Activated CD4-positive, alpha-beta T cell treated with anti-CD3 and anti-CD28 coated beads for 36 hours (primary cell): ENCODE measurements at places on chromosomes 4 and X. TPM values are rescaled to one million over a fixed set of nuclear protein-coding genes. Genes with fewer than 3 reads are reported as not detected.

- no peaks in the 10 kb centered on the region for H3K36me3 ChIP-seq
- no peak overlapping the region for H3K27ac ChIP-seq
- H3K27me3 ChIP-seq, result no peaks in the 10 kb centered on the region
- no peak overlapping the region for H3K4me3 ChIP-seq
Measured at GRCh38 chr4:42683393-42683792, 26.5 kb upstream of the ATP8A1 start.

DNA sequence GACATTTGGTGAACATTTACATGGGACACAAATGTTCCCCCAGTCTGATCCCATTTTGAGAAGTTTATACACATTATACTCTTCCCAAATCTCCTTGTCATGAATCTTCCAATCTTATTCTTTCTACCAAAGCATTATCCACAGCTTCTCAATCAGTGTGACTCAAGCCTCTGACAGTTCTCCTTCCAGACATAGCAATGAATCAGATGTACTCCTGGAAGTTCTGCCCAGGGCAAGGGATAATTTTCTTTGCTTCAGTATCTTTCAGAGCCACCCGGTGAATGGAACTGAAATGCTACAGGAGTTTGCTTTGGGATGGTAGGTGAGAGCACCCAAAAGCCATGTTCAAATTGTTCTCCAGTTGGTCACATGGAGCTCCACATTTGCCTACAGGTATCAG lies 145.5 kb downstream of the ANXA5 start:
- H3K4me1 ChIP-seq, result no peaks in the 10 kb centered on the region
- no peak overlapping the region for H3K4me3 ChIP-seq
- H3K36me3 ChIP-seq, result no peaks in the 10 kb centered on the region
- peaks cover 27% of the 10 kb centered on the region for H3K27me3 ChIP-seq
- DNase-seq, result no peak

DNA sequence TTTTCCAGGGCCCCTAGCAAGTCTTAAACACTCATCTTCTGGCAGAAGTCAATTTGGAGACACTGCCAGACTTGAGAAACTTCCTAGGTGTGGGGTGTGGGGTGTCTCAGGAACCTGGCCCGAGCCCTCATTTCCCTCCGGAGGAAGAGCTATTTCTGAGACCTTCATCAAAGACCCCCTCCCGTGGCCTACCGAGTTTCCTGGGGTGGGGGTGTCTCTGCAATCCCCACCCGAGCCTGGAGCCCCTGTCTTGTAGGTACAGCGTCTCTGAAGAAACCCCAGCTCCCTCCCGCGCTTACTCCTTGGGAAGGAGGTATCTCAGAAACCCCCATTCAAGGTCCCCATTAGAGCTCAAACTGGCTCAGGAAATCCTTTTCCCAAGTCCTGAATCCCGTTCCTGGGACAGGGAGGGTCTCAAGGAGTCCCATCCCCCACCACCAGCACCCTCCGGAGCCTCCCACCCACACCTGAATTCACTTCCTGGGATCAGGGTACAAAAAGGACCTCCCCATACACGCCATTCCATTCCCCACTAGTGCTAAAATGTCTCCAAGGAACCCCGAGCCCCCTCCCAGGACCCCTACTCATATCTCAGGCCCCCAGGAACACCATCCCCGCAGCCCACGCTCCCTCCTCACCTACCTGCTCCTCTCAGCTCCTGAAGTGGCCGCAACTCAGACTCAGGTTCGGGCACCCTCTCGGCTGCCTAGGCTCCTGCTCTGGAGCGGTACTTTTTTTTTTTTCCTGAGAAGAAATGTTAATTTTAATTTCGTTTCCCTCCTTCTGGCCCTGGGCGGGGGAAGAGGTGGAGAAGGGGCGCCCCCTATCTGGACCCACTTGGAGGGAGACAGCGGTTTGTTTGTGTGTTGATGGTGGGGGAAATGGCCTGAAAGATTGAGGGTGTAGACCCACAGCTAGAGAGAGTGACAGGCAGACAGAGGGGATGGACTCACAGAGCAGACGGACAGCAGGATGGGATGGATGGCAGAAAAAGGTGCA lies 1.1 kb downstream of the SLC38A5 start:
- peak overlapping the region; percentile 95 for H3K27ac ChIP-seq
- no peaks in the 10 kb centered on the region for H3K27me3 ChIP-seq
- peaks cover 28% of the 10 kb centered on the region for H3K36me3 ChIP-seq
- DNase-seq, result peak; percentile 61

GRCh38 chr4:159104694-159105414 lies 2.0 kb downstream of the RAPGEF2 start:
- no peaks in the 10 kb centered on the region for H3K27me3 ChIP-seq
- peaks cover 64% of the 10 kb centered on the region for H3K4me1 ChIP-seq
- DNase-seq, result peak; percentile 43
- peak overlapping the region; percentile 98 for H3K4me3 ChIP-seq
- no peaks in the 10 kb centered on the region for H3K36me3 ChIP-seq
- H3K27ac ChIP-seq, result peak overlapping the region; percentile 91

GRCh38 chr4:173253561-173253960 lies 80.6 kb downstream of the HMGB2 start:
- no peaks in the 10 kb centered on the region for H3K27me3 ChIP-seq
- no peak for DNase-seq
- peaks cover 14% of the 10 kb centered on the region for H3K4me1 ChIP-seq
- H3K27ac ChIP-seq, result no peak overlapping the region

DNA sequence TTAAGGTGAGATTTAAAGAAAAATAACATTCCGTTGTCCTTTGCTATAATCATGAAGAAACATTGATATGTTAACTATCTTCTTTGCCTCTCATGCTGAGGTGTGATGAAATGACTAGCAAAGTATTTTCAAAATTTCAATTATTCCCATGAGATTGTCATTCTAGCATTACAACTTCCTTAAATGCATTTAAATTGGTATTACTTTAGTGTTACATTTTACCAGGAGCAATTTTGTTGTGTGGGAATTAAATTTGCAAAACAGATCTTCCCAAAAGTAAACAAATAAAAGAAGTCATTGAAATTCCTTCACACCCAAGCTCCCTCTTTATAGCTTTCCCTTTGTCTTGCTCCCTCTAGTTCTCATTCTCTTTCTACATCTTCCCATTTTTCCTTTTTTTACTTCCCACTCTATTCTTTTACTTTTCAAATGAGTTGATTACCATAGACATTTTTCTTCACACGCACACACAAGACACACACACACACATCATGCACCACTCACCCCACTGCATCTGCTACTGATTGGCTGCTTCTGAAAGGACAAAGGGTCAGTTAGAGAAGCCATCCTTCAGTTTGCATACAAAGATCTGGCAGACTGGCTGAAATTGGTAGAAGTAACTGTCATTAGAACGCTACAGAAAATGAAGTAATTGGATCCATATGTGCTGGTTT lies 10.0 kb upstream of the APELA start:
- no peaks in the 10 kb centered on the region for H3K4me1 ChIP-seq
- H3K36me3 ChIP-seq, result no peaks in the 10 kb centered on the region
- H3K27ac ChIP-seq, result no peak overlapping the region
- no peak overlapping the region for H3K4me3 ChIP-seq
- no peak for DNase-seq

- no peaks in the 10 kb centered on the region for H3K27me3 ChIP-seq
- H3K4me3 ChIP-seq, result no peak overlapping the region
- no peaks in the 10 kb centered on the region for H3K4me1 ChIP-seq
- DNase-seq, result no peak
Measured at GRCh38 chr4:158065176-158065575, 107.6 kb downstream of the GASK1B start.

DNA sequence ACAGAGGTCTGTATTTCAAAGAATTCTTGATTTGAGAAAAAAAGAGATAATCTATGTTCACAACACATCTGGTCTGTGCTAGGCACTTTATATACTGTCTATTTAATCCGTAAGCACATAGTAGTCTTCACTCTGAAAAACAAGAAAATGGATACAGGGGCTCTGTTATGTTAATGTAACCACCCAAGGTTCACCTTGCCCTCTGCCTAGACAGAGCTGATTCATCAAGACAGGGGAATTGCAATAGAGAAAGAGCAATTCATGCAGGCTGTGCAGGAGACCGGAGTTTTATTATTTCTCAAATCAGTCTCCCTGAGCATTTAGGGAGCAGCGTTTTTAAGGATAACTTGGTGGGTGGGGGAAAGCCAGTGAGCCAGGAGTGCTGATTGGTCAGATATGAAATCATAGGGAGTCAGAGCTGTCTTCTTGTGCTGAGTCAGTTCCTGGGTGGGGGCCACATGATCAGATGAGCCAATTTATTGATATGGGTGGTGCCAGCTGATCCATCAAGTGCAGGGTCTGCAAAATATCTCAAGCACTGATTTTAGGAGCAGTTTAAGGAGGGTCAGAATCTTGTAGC lies 92.9 kb upstream of the TNIP3 start:
- H3K27ac ChIP-seq, result peak overlapping the region; percentile 82
- peak; percentile 42 for DNase-seq
- H3K36me3 ChIP-seq, result no peaks in the 10 kb centered on the region
- H3K27me3 ChIP-seq, result peaks cover 3% of the 10 kb centered on the region

DNA sequence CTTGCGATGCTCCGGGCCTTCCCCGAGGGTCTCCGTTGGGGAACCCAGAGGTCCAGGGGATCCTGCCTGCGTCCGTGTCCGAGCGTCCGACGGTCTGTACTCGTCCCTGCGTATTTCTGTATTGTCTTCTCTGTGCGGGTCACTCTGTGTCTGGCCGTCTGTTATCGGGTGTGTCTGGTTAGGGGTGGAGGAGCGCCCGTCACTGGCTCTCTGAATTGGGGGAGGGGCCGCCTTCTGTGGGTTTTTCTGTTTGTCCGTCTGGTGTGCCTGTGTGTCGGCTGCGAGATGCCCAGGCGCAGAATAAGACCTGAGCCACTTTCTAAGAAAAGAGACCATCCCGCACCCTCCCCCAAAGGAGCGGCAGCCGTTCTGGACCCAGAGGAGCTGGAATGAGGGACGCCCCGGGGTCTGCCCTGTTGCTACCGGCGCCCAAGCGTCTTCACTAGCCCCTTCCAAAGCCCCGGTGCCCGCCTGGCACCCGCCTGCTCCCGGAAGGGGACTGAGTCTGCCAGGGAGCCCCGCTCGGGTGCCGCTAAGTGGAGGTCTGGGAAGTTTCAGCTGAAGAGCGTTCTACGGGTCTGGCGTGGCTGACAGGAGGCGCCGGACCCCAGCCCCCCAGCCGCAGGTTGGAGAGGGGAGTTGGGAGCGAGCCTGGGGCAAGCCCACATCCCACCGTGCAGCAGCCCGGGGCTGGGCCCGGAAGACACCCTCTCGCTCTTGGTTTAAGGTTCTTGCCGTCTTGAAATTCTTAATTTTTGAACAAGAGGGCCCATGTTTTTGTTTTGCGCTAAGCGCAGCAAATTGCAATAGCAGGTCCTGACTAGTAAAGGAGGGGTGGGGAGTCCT lies 1.0 kb upstream of the OTOP1 start:
- no peak overlapping the region for H3K27ac ChIP-seq
- DNase-seq, result no peak
- H3K4me1 ChIP-seq, result peaks cover 10% of the 10 kb centered on the region

- no peak overlapping the region for H3K4me3 ChIP-seq
- no peaks in the 10 kb centered on the region for H3K4me1 ChIP-seq
- peaks cover 29% of the 10 kb centered on the region for H3K36me3 ChIP-seq
- no peak for DNase-seq
Measured at GRCh38 chr4:165088366-165088765, 24.3 kb downstream of the TMEM192 start.

- no peaks in the 10 kb centered on the region for H3K36me3 ChIP-seq
- H3K27me3 ChIP-seq, result peaks cover 4% of the 10 kb centered on the region
- H3K4me3 ChIP-seq, result no peak overlapping the region
- H3K4me1 ChIP-seq, result no peaks in the 10 kb centered on the region
Measured at GRCh38 chr4:158316264-158316663, 106.0 kb downstream of the TMEM144 start.

- no peak for DNase-seq
- H3K36me3 ChIP-seq, result peaks cover 3% of the 10 kb centered on the region
- no peak overlapping the region for H3K4me3 ChIP-seq
- no peaks in the 10 kb centered on the region for H3K4me1 ChIP-seq
Measured at GRCh38 chr4:147844781-147845180, 112.9 kb downstream of the ARHGAP10 start.

DNA sequence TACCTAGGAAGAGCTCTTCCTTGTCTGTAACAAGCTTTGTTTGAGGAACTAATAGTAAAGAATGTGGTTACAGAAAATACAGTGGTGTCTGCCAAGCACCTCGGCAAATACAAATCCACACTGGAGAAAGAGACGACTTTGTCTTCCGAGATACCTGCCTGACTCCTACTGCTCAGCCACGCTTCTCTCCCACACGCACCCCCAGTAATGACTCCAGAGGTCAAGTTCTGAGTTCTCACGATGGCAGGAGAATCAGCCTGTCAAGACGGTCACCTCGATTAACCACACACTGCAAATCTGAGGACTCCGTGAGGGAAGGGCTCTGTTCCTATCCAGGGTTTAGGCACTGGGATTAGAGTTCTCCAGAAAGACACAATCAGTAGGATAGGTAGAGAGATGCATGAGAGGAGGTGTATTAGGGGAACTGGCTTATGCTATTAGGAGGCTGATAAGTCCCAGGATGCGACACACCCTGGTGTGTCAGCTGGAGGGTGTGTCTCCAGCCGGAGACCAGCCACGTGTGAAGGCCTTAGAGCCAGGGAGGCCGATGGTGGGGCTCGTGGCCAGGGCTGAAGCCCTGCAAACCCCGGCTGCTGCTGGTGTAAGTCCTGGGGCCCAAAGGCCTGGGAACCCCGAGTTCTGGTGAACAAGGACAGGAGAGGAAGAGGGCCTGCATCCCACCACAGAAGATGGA lies 8.4 kb upstream of the TRIML2 start:
- no peak overlapping the region for H3K4me3 ChIP-seq
- no peaks in the 10 kb centered on the region for H3K36me3 ChIP-seq
- no peaks in the 10 kb centered on the region for H3K27me3 ChIP-seq
- no peak for DNase-seq

DNA sequence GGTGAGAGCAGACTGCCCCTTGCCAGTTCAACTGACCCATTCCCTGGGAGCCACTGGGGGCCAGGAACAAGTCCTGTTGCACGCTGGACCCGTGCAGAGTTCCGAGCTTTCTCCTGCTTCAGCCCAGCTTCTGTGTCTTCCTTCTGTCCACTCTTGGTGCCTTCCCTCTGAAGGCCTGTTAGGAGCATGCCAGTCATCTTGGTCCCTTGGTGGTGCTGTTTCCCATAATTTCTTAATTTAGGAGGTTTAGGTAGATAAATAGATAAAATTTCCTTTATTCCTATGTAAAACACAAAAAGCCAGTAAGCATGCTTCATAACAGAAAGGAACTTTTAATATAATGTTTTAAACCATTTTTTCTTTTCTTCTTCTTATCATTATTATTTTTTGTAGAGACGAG lies 672.7 kb downstream of the CCSER1 start:
- DNase-seq, result no peak
- H3K36me3 ChIP-seq, result no peaks in the 10 kb centered on the region
- no peaks in the 10 kb centered on the region for H3K4me1 ChIP-seq
- H3K27ac ChIP-seq, result no peak overlapping the region

- no peaks in the 10 kb centered on the region for H3K4me1 ChIP-seq
- no peak overlapping the region for H3K4me3 ChIP-seq
- H3K27ac ChIP-seq, result no peak overlapping the region
- no peak for DNase-seq
- H3K36me3 ChIP-seq, result no peaks in the 10 kb centered on the region
Measured at GRCh38 chrX:33086886-33087285, 124.5 kb downstream of the DMD start.

The EGF gene
- total RNA-seq, result not detected

The PRDM5 gene
- total RNA-seq, result not detected

The ITIH6 gene
- not detected for total RNA-seq

The ETDB gene
- total RNA-seq, result not detected

The SLC38A5 gene
- 98.1 TPM for total RNA-seq

The ADGRL3 gene
- not detected for total RNA-seq

The MAP3K15 gene
- total RNA-seq, result 1.0 TPM
